ENCODE measurements at places on chromosomes 5 and 9.

GRCh38 chr5:24365406-24365805 is 279.4 kb downstream of the CDH10 start:
- DNase-seq: no peak

DNA sequence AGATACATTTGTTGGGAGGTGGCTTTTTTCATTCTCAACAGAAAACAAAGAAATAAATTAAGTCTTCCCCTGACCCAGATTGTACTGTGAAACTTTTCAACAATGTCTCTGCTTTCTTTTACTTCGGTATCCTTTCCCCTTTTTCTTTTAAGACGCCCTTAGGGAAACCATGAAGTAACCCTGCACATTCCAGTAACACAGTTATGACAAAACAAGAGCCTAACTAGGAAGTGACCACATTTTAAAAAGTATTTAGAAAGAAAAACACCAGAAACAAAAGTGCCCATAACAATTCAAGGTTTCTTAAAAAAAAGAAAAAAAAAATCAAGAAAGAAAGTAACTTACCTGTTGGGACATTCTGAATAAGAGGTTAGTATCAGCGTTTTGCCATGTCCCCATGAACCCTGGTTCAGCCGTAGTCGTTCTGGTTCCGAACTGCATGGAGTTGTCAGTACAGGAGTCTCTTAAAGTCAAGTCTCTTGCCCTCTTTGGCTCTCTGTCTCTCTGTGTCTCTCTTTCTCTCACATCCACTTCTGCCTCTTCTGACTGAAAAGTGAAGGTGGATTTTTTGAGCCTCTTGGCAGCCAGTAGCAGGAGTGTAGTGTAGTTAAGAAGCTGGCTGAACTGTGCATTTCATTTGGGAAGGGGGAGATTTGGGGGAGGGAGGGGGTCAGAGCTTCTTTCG is 142.9 kb downstream of the BNC2 start:
- DNase-seq: no peak

- DNase-seq: no peak
Measured at GRCh38 chr9:12166518-12166917, 526.7 kb upstream of the TYRP1 start.

- no peak for DNase-seq
Measured at GRCh38 chr5:51201708-51202107, 181.5 kb upstream of the ISL1 start.

DNA sequence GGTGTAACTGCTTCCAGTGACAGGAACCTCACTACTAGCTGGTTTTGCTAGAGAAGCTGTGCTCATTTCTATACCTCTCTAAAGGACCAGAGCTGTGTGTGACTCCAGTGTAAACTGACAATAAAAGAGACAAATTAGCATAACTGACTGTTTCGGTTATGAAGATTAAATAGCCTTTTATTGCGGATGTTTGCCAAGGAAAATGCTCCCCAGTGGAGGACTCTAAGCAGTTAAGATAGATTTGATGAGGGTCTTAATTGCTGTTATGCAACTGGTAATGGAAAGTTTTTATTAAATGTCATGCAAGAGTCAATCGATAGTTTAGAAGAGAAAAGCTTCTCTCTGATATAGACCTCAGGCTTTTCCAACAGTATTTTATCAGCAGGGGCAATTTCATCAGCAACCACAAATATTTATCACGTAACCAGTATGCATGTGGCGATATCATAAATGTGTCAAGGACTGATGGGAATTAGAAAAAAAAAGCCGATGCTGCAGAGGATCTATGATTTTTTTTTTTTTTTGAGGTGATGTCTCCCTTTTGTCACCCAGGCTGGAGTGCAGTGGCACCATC is 275.2 kb upstream of the DMAC1 start:
- no peak for DNase-seq

GRCh38 chr9:131873891-131874440 is 134.1 kb upstream of the RAPGEF1 start:
- DNase-seq: no peak

- DNase-seq: no peak
Measured at GRCh38 chr5:11012295-11012694, 251.3 kb upstream of the DAP start.

GRCh38 chr9:120845255-120845654 is 2.5 kb upstream of the PSMD5 start:
- DNase-seq: no peak

DNA sequence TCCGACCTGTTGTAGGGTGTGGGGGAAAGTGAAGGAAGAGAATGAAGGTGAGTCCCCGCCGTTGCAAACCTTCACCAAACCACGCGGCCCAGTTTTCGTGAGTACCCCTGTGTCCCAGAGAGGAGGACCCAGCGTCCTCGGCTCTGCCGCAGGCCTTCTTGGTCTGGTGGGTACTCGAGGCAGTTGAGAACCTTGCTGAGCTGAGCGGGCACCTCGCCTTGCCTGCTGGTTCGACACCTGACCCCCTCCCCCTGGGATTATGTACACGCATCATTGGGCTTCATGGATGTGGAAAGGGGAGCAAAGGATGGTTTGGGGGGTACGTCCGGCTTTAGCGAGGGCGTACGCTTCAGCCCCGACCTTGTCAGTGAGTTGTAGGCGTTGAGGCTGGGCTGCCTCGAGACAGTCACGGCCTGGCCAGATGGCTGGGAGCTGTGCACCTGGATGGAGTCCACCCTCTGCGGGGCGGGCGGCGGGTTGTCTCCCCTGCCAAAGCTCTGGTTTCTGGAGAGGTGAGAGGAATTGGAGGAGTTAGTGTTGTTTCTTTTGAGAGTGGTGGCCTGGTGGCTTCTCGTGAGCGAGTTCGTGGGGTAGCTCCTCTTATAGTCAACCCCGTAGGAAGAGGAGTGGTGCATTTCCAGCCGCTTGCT is 128.1 kb downstream of the SEMA6A start:
- DNase-seq: no peak

DNA sequence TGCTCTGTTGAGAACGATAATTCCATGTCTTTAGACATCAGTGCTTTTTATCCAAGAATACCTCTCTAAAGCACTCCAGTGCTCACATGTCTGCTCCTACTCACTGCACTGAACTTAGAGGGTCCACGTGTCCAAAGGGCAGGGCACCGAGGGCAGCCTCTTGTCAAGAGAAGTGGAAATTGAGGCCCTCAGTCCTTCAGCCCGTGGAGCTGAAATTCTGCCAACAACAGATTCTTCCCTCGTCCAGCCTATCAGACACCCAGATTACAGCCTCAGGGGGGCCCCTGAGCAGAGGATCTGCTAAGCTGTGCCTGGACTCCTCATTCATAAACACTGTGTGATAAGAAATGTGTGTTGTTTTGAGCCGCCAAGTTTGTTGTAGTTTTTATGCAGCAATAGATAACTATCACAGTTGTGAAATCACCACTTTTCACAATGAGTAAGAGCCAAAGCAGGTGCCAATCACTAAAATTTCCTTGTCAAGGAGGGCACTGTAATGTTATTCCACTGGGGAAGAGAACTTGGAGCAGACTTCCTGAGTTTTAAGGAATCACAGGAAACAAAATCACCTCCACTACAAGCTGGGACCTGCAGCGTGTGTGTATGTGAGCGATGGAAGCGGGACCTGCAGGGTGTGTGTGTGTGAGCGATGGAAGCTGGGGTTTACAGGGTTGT is 58.8 kb upstream of the IGFBPL1 start:
- DNase-seq: no peak

GRCh38 chr9:93673839-93674334 is 97.5 kb downstream of the PHF2 start:
- DNase-seq: no peak

DNA sequence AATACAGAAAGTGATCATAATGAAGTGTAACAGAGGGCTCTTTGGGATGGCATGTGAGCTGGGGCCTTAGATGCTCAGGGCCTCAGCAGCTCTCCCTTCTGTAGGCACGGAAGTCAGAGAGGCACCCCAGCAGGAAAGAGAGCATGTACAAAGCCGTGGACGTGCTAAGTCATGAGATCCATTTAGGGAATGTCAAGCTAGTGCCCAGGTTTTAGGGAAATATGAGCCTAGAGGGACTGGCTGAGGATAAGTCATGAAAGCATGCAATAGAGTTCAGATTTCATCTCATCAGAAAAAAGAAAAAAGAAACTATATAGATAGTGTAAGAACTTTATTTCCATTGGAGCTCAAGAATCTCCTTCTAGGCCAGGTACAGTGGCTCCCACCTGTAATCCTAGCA is 379.5 kb upstream of the KLF4 start:
- no peak for DNase-seq

DNA sequence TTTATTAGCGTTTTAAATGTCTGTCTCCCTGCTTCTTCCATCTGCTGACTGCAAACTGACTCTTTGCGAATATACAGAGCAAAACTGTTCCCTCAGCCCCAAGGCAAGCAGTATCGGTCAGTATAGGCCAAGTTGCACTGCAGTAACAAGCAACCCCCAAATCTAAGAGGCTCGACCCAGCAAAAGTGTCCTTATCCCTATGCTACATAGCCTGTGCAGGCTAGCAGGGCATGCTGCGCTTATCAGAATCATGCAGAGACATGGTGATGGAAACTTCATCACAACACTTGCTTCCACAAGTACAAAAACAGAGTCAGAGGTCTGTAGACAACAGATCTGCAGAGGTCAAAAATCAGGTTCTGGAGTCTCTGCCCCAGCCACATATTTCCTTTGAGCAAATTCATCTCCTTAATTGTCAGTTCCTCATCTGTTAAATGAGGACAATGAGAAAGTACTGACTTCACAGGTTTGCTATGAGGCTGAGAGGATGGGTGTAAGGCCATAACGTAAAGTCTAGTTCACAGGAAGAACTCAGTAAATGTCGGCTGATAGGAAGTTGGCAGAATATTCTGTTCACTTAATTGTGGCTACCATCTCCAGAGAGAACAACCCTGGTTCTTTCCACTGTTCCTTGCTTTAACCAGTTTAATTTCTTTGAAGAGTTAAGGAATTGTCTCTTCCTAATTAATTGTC is 9.6 kb upstream of the IL17B start:
- no peak for DNase-seq

DNA sequence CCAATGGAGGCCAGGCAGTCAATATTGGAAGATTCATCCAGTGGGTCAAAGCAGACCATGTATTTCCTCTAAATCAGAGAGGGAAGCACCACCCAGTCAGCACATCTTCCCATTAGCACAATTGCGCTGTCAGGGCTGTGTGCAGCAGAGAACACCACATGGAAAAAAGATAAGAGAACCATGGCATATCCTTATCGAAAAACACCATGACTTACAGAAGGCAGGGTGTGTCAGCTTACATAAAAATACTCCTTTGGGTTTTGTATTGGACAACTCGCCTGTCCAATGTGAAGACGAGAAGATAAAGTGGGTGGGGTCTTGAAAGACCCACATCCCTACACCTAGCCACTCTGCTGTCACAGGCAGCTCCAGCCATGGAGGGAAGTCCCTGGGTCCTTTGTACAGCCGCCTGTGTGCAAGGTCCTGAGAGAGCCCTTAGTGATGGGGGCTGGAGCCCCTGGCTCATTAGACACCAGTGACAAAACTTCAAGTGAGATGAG is 71.9 kb upstream of the SPATA31E1 start:
- no peak for DNase-seq

GRCh38 chr9:78150983-78151356 is 84.9 kb upstream of the CEP78 start:
- DNase-seq: no peak

GRCh38 chr5:31944684-31945445 is 229.3 kb downstream of the GOLPH3 start:
- no peak for DNase-seq

DNA sequence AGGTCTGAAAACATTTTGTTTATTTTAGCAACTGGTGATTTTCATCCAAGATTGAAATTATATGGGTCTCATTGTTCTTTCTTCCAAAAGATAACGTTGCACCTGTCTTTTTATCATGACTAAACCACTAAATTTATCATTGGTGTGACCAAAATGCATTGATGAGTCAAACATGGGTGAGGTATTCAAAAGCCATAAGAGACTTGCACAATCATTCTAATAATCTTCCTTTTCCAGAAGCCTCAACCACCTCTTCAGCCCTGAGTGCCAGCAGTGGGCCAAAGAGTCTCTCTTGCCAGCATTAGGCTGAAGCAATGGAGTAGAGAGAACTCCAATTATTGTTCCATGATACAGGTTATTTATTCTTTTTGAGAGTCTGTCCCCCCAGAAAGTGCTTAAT is 198.9 kb downstream of the LURAP1L start:
- no peak for DNase-seq

All from HT-29 (cell line).